Stimulated activated CD8-positive, alpha-beta memory T cell treated with anti-CD3 and anti-CD28 coated beads, Interleukin-15, amount 100 ng/mL, for 1 hour (primary cell): ENCODE measurements at places on chromosomes 7 and 10.

DNA sequence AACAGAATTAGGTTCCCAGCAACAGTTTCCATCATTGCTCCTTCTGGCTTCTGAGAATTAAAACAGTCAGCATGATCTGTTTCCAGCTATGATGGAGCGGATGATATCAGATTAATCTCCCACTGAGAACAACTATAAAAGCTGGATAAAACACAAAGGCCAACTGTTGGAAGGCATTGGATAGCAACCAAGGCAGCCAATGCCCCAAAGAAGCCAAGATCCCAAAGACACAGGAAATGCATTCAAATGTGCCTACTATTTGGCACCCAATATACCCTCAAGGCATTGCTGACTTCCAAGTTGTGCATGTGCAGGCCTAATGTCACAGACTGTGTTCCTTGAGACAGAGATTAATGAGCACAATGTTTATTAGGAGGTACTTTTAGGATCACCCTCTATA is 259.3 kb downstream of the ARHGAP12 start:
- DNase-seq = no peak

- DNase-seq = no peak
Measured at GRCh38 chr10:103184615-103185014, 8.5 kb downstream of the NT5C2 start.

GRCh38 chr10:109863775-109864174 is 59.5 kb downstream of the XPNPEP1 start:
- DNase-seq = no peak

- DNase-seq = no peak
Measured at GRCh38 chr7:93146036-93146435, 2.1 kb downstream of the SAMD9L start.

GRCh38 chr10:95289921-95290421 is 832 bp downstream of the PDLIM1 start:
- DNase-seq = no peak

DNA sequence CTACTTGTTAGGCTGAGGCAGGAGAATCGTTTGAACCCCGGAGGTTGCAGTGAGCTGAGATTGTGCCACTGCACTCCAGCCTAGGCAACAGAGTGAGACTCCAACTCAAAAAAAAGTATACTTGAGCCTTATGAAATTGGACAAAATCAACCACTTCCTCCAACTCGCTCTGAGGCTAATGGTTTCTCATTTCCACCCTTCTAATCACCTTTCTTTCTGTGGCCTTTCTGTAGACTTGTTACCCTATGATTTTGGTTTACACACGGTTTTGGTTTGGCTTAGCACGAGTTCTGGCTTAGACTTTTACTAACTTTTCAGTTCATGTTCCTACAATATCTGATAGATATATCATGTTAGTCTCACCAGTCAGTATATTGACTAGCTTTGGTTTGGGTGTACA is 152.0 kb downstream of the PHTF2 start:
- DNase-seq = no peak

- DNase-seq = no peak
Measured at GRCh38 chr7:20835111-20835750, 48.5 kb upstream of the SP8 start.

GRCh38 chr10:14688606-14689005 is 86.1 kb downstream of the FAM107B start:
- DNase-seq = no peak

DNA sequence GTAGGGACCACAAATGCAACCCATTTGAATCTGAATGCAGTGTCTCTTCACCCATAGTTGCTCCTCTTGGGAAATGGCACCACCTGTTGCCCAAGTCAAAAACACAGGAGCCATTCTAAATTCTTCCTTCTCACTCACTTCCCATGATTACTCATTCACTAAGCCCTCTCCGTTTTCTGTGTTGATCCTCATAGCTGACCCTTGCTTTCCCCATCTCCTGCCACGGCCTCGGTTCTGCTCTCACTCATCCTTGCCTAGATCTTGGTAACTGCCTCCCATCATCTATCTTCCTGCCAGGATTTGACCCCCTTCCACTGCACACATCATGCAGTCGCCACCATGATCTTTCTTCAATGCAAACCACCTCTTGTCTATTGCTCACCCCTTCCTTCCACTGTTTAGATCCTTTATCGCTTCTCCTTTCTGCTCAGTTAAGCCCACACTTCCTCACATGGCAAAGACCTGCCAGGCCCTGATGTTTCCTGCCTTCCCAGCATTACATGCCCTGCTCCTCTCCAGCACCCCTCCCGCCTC is 19.0 kb upstream of the CPN1 start:
- DNase-seq = no peak
